ENCODE measurements at places on chromosomes 6 and 20.

DNA sequence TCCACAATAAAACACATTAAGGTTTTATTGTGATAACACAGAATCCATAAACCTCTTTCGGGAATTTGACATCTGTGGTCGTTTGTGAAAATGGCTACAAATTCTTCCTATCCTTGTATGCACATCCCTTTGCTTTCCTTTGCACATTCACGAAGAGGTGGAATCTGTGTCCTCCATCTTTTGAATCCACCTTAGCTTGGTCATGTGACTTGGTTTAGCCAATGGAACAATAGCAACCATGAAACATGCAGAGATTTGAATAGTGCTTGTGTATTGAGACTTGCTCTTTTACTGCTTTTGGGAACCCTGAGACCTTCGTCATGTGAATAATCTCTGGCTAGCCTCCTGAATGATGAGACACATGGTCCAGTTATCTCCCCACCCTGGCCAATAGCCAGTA lies 49.7 kb upstream of the NOP56 start:
- DNase-seq = no peak

- no peak for DNase-seq
Observed at GRCh38 chr20:39523405-39523804, 561.3 kb downstream of the DHX35 start.

DNA sequence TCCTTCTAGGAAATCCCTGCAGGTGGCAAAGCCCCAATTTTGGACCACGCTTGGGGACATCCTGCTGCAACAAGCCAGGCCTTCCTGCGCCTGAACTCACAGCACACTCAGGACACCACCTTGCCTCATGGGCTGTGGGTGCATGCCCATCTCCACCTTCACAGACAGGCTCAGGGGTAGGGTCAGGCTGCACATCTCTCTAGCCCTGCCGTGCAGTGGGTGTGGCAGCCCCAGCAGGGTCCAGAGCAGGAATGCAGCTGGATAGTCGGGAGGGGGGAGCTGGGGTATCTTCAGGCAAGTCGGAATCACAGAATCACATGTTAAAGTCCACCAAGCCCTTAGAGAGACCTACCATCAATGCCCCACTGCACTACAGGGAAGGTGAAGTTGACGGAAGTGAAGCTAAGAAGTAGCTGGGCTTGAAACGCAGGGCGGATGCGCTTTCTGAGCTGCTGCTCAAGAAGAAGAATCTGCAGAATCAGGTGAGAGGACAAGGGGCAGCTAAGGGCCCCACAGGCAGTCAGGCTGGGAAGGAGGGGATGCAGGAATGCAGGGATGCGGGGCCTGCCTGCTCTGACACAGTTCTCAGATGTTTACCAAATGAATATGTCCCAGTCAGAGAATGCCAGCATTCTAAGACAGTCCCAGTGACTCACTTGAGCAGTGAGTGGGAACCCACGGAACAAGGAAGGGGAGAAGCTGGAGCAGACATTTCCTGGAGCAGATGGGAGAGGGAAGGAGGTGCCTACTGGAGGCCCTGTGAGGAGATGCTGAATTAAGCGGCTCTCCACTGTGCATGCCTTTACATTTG lies 11.3 kb downstream of the SERPINB6 start:
- no peak for DNase-seq

DNA sequence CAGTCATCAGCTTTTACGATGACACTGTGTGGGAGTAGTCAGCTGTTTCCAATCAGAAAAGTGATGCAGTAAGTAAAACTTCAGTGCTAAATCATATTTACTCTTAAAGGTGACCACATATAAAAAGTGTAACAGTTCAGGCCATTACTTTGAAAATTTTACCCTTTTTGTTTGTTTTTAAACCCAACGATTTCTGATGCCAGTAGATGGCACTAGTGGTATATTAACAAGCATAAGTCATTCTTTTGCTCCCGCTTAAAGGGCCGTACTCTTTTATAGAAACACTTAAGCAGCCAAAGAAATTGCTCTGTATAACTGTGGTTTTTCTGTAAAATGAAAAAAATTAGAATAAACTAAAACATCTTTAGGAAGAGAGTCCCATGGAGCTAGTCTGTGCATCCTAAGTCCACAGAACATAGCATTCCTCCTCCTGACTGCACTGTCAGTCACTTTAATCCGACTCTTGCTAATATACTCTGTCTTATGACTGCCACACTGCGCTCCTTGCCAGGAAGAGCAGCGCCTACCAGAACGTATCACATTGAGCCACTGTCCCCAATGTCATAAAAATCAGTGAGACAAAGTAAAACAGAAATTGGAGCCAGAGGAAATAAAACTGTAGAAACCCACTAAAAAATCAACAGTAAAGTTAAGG lies 25.0 kb downstream of the HEBP2 start:
- peak; percentile 57 for DNase-seq

- no peak for DNase-seq
Observed at GRCh38 chr20:43237651-43238168, 48.0 kb upstream of the PTPRT start.
